ENCODE measurements at places on chromosomes 7 and 10.

- DNase-seq, result no peak
Measured at GRCh38 chr10:24331457-24331856, 122.5 kb downstream of the KIAA1217 start.

DNA sequence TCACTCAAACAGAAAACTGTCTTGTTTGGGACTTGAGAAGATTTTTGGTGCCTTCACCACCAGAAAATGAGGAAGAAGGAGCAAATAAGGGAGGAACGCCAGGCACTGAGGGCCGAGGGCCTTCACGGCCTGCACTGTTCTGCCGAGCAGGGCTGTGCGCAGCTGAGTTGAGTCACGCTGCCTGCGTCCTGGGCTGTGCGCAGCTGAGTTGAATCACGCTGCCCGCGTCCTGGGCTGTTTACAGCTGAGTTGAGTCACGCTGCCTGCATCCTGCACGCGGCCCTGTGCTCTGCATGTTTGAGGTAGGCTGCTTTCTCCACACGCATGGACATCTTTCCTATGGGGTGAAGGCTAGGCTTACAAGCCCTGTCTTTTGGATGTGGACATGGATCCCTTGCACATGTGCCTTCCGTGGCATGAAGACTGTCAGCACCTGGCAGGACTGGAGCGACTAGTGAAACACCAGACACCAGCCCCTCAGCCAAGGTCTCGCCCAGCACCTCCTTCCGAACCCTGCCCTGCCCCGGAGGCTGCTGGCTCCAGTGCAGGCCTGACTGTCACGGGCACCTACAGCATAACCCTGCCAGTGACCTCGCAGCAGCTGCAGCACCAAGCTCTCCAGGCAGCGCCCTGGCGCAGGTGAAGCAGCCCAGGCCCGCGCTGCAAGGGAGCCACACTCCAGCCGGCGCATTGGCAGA, 96.7 kb downstream of the HTR5A start:
- no peak for DNase-seq

GRCh38 chr7:140534743-140535142, 55.4 kb upstream of the MKRN1 start:
- DNase-seq, result no peak

GRCh38 chr10:69631566-69631965, 1.5 kb downstream of the FAM241B start:
- no peak for DNase-seq

DNA sequence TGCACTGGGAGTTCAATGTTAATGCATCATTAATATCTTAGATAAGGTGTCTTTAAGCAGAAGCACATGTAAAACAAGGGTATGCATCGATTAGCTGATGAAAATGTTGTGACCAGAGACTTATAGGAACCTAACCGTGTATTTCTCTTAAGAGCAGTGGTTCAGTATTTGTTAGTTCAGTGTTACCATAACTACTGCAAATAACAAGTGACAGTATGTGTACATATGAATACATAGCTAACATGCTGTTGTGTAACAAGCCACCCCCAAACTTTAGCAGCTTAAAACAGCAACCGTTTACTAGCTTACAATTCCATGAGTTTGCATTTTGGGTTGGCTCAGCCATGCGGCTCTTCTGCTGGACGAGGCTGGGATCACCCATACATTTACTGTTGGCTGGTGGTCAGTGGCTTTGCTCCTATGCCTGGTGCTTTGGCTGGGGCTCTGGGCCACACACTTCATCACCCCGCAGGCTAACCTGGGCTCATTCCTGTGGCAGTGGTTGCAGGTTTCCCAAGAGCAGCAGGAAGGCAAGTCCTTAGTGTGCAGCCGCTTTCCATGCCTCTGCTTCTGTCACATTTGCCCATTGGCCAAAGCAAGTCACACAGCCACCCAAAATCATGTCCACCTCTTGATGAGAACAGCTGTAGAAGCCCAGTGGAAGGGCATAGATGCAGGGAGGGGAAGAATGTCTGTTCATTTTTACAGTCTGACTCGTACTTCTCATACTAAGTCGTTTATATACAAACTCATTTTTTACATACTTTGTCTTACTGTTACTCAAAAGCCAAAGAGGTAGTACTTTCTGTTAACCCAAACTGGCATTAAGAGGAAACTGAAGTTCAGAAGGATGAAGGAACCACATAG, 103.3 kb upstream of the GATA3 start:
- no peak for DNase-seq

- no peak for DNase-seq
Measured at GRCh38 chr7:152894295-152895170, 135.0 kb downstream of the ACTR3B start.

DNA sequence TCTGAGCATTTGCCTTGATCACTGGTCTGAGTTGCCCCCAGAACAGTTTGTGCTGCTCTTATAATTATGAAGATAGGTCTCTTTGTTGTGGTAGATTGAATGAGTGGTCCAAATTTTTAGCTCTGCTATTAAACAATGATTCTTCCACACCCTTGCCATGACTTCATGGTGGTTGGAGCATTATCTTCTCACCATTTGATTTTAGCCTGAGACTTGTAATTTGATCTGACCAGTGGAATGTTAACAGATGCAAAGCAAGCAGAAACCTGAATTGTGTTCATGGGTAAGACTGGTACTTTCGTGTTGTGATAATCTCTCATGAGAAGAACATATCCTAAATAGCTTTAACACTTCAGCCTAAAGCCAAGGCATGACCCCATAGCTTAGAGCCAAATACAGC, 139.1 kb downstream of the TFPI2 start:
- no peak for DNase-seq

DNA sequence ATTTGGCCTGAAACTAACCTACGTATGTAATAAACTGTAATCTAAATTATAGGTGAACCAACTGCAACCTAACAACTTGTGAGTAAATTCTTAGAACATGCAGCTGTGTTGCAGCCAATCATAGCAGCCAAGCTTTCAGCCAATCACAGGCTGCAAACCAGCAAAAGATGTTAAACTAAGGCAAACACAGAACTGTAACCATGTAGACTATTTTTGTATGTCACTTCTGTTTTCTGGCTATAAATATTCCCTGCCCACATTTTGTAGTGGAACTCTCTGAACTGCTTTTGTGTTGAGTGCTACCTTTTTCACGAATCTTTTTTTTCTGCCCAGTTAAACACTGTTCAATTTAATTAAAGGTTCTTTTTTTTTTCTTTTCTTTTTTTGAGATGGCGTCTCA, 28.2 kb upstream of the ZPBP start:
- DNase-seq, result no peak

GRCh38 chr10:99424656-99425055, 5.8 kb downstream of the GOT1 start:
- no peak for DNase-seq

GRCh38 chr10:102804382-102805055, 32.7 kb downstream of the CYP17A1 start:
- no peak for DNase-seq

DNA sequence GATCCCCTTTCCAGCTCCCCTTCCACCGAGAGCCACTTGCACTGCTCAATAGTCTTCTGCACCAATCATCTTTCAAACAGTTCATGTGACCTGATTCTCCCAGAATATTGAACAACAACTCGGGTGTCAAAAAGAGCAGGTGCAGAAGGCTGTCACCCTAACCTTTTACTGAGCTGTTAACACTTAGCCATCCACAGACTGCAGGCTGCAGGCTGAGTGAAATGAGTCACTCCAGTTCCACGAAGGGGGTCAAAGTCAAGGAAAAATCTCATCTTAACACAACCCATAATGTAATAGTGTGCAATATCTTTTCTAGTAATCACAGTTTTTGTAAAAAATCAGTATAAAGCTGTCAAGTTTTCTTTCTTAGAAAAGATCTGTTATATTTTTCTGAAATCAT, 63.1 kb downstream of the MTPAP start:
- DNase-seq, result no peak

- no peak for DNase-seq
Measured at GRCh38 chr10:12916587-12916986, 84.9 kb downstream of the CCDC3 start.

GRCh38 chr10:104232613-104233102, 494 bp upstream of the CFAP43 start:
- no peak for DNase-seq

GRCh38 chr10:45374350-45375052, 485 bp downstream of the ALOX5 start:
- DNase-seq, result no peak

DNA sequence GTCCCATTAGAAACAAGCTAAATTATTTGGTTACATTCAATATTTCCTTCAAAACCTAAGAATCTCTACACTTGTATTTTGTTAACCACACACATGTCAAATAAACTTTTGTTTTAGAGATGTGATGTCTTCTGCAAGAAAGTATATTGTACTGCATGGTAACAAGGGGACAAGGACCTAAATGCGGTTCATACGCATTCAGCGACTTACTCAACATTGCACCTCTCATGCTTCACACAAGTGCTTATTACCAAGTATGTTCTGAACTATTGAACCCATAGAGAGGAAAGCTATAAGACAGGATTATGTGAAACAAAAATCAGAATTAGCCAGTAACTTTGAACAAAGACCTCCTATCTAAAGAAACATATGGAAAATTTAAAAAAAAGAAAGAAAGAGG, 68.3 kb downstream of the CREB5 start:
- no peak for DNase-seq

GRCh38 chr7:3028071-3028757, 15.5 kb downstream of the CARD11 start:
- DNase-seq, result no peak

DNA sequence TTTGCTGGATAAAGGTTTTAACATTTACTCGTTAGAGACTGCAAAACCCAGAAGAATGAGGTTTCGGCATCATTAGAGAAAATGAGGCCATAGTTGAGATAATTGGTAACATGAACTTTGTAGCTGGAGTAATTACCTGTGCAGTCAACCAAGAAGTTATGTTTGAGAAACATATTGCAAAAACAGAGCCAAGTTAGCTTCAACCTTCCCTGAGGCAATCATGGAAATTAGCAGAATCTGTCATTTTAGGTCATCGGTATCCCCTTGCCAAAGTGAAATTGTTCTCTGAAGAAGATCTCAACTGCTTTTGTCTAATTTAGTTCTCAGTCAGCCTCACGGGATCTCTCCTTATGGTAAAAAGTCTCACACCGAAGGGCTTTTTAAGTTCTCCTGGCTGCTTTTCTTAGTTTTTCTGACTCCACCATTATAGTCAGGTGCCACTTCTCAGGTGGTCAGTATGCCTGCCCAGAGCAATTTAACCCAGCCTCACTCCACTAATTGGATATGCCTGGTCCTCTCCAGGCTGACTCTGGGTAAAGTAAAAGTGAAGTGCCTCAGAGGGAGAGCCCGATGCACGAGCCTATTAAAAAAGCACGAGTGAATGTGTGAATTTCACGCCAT, 52.5 kb downstream of the NRCAM start:
- no peak for DNase-seq

DNA sequence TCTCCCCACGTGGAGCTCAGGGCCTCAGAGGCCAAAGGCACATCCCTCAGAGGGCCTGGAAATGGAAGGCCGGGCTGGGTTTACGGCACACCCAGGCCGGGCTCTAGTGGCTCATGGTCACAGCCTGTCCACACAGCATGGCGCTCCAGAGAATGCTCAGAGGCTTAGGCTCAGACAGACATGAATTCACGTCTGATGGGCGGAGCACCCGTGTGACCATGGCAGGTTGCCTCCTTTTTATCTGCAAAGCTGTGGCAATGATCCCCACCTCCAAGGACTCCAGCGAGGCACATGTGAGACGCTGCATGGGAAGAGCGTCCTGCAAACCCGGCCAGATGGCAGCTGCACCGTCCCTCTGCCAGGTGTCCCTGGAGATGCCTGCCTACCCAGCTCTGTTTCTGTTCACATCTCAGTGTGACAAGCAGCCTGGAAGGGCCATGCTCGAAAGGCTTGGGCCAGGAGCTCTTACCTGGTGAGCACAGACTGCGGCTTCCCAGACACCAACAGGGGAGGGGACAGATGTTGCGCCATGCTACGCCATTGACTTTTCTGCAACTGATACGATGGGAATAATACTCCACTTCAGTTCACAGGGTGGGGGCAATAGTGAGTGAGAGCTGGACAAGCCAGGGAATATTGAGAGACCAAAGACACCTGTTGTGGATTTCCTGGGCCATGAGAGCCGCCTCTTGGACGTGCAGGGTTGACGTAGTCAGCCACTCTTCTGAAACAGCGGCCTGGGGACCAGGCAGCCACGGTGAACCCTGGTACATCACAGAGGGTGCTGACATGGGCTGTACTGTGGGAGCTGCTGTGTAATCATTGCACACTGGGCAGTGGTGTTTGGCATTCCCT, 34.4 kb upstream of the FAM20C start:
- DNase-seq, result no peak

GRCh38 chr10:59878289-59878688, 28.1 kb downstream of the CCDC6 start:
- DNase-seq, result no peak

GRCh38 chr10:74117738-74118137, 32.9 kb downstream of the AP3M1 start:
- DNase-seq, result no peak

DNA sequence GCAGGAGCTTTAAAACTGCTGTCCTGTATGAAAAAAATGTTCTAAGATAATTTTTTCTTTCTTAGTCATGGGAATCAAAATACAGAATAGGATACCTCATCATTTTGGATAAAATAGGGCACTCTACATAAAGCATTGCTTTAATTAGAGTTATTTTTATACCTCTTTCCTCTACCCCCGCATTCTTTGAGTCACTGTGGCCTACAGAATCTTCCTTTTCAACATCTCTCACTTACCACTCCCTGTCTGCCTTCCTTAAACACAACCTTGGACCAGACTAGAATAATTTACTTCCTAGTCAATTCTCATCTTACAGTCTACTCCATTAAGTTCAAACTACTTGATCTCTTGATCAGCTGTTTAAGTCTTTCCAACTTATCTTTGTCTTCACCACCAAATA, 462.3 kb downstream of the PHTF2 start:
- no peak for DNase-seq

- DNase-seq, result no peak
Measured at GRCh38 chr10:2944788-2945187, 122.6 kb upstream of the PFKP start.

DNA sequence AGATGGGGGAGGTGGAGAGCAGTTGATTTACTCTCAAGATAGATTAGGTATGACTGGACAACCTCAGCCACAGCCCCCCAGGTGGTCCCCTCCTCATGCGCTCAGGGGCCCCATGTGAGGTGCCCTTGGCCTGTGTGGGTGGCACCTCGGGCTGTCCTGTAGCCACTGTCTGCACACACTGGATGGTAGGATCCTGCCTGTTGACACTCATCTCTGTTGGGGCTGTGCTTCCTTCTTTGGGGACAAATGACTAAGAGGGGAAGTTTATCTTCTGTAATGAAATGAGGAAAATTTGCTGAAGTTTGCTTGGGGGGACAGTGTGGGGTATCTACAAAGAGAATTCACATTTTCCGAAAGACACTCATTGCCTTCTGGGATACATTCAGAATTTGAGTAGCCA, 53.6 kb upstream of the ANTXRL start:
- no peak for DNase-seq

- no peak for DNase-seq
Measured at GRCh38 chr7:41818765-41819398, 116.0 kb upstream of the INHBA start.

DNA sequence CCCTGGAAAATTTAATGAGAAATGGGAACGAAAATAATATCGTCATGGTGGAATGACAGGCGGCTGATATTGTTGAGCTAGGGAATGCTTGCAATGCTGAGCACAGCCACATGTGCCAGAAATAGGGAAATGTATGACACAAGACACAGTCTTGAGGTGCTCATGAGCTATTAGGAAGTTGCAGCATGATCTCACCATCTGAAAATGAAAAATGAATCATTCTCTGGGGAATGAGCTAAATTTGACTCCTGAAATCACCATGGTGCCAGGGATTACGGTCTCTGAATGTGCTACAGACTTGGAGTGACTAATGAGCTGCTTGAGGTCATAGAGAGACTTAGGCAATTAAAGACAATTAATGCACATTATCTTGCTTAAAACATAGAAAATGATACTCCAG, 845.0 kb downstream of the CNTNAP2 start:
- no peak for DNase-seq

Measured in activated naive CD8-positive, alpha-beta T cell treated with anti-CD3 and anti-CD28 coated beads, Interleukin-2, amount 50 U/mL, for 16 hours (primary cell).